AG08396 (cell line): ENCODE measurements at places on chromosomes 7 and 10.

- no peak for DNase-seq
Measured at GRCh38 chr7:107661865-107662379, 1.3 kb downstream of the SLC26A4 start.

GRCh38 chr7:73971704-73972341 lies 56.1 kb upstream of the ELN start:
- no peak for DNase-seq

- DNase-seq: no peak
Measured at GRCh38 chr10:84784749-84785148, 456.4 kb downstream of the CCSER2 start.

- no peak for DNase-seq
Measured at GRCh38 chr7:151226560-151226874, 488 bp downstream of the ABCF2 start.

GRCh38 chr10:22427101-22427500 lies 81.8 kb downstream of the SPAG6 start:
- DNase-seq: peak; percentile 38

GRCh38 chr10:19828278-19829049 lies 12.2 kb downstream of the PLXDC2 start:
- DNase-seq: no peak

- DNase-seq: no peak
Measured at GRCh38 chr7:84783141-84783778, 403.6 kb downstream of the SEMA3D start.

GRCh38 chr7:41994746-41995110 lies 242.3 kb downstream of the GLI3 start:
- DNase-seq: no peak

GRCh38 chr10:120987359-120987758 lies 136.2 kb downstream of the WDR11 start:
- DNase-seq: no peak

GRCh38 chr7:44823255-44823781 lies 24.6 kb downstream of the H2AZ2 start:
- no peak for DNase-seq

DNA sequence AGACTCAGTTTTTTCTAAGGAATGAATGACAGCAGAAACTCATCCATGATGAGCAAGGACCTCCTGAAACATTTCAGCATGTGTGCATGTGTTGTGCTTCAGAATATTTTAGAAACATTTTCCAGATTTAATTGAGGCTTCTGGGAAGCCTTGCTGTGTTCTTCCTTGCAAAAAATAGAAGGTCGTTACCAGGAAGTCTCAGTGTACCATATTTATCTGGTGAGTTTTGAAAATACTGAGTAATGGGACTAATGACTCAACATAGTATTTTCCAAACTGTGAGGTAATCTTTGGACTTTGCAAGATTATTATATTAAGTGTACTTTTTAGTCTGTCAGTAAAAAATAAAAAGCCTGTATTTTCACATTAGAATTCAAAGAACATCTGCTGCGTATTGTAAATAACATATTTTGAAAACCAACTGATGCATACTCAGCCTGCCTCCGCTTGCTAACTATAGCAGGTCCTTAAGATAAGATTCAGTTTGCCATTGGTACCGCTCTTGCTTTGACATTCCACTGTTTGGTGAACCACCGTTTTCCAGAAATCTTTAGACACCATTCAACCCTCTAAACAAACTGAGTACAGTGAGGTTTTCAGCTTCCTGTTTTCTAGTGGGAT lies 739.6 kb upstream of the GALNT17 start:
- DNase-seq: no peak

DNA sequence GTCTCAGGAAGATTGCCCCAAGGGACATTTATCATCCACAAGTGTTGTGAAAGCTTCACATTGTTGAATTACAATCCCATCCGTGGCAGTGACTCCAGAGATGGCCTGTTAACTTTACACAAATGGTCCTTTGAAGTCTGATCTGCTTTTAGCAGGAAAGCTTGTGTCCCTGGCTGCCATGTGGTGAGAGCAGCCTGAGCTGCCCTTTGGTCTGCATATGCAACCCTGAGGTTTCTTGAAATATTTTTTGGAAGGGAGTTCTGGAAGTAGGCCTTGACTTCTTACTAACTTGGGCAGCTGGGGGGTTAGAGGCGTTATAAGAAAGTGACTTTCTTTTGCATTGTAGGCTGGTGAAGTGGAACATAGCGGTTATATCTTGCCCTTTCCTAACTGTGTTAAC lies 41.3 kb upstream of the FAM180A start:
- no peak for DNase-seq
